Stimulated activated CD4-positive, alpha-beta T cell treated with anti-CD3 and anti-CD28 coated beads, Interleukin-12 subunit alpha, Interleukin-12 subunit beta, amount 100 ng/mL, for 24 hours (primary cell): ENCODE measurements at places on chromosomes 3 and 15.

DNA sequence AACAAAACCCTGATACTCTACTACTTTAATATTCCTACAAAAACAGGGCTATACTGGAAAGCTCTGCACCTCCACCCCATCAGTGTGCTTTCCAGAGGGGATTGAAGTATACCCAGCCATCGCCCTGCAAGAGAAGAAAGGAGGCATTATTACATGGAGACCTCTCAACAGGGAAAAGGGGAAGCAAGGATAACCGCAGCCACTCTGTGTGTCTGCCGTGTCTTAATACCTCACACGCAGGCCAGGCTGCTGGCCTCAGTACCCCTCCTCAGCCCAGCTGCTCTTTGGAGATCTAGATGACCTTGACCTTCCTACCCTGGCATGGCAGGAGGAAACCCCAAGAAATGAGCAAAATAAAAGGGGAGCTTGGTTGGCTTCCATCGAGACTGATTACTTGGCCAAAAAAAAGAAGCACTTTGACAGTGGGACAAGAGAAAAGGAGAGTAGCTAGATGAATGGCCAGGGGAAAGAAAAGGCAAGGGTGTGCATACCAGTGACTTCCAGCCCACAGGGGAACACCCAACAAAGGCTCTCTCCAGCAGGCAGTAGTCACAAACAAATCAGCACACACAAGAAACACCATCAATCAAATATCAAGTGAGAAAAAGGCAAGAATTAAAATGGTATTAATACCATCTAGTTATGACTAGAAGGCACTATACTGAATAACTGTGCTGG, 129.4 kb downstream of the STT3B start:
- DNase-seq: no peak

- no peak for DNase-seq
Observed at GRCh38 chr3:29440413-29441305, 159.8 kb downstream of the RBMS3 start.

DNA sequence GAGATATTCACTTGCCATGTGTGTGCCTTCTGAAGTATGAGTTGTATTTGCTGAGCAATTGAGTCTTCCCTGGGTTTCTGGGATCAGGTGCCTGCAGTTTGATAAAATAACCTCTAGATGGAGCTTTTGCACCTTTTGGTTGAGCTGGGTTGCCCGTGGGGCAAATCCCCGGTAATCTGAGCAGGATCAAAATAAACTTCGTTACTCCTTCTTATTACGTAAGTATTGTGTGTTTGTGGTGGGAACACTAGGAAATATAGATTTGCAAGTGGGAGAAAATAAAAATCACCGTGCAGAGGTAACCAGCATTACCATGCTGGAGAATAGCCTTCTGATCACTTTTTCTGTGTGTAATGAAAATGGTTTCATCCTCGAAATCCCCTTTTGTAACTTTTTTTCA, 277.4 kb upstream of the NR2E3 start:
- no peak for DNase-seq

GRCh38 chr3:94004301-94004910, 24.0 kb downstream of the STX19 start:
- no peak for DNase-seq

DNA sequence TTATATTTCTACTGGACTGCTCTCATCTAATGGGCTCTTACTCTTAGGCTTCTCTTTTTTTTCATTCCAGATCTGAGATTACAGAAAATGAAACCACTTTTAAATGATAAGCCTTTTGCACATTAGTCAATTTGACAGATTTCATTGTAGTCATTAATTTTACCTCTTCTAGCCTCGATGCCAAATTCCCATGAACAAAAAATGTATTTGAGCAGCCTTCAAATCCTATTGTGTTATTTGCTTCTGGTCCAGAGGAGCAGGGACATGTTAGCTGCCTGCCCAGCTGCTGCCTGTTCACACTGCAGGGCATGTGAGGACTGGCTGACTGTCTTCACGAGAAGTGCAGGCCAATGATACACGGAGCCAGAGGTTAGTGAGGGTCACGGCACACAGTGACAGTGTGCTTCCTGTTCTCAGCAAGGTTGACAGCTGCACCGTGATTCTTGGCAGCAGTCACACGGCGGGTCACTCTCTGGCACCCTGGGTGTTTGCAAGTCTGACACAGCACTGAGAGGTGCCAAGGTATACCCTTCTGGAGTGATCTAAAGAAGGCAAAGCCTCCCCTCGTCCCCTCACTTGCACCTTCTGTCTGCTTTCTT, 40.8 kb downstream of the KAT2B start:
- DNase-seq: no peak
